ENCODE measurements at places on chromosomes 2 and 18. TPM values are rescaled to one million over a fixed set of nuclear protein-coding genes. Genes with fewer than 3 reads are reported as not detected.

TMEM17 gene
- 0.69 TPM for total RNA-seq

GRCh38 chr2:81747481-81748070, 1443.0 kb upstream of the LRRTM1 start:
- no peak for DNase-seq
- no peaks in the 10 kb centered on the region for H3K4me1 ChIP-seq
- no peaks in the 10 kb centered on the region for H3K27me3 ChIP-seq
- H3K36me3 ChIP-seq: no peaks in the 10 kb centered on the region

DNA sequence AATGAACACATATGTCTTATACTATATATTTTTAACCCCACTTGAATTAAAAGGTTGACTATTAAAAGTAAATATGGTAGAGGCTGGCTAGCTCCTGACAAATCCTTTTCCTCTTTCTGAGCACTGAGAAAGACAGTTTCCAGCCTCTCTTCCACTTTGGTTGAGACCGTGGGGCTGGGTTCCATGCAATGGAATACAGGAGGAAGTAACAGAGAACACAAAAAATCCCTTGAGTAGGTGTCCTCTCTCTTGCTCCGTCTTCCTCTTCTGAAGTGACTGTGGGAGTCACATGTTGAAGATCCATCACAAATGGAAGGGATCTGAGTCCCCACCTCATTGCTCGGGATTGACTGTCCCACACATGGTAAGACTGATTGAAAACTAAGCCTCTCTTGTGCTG, 36.6 kb upstream of the SIGLEC15 start:
- no peaks in the 10 kb centered on the region for H3K4me1 ChIP-seq
- no peaks in the 10 kb centered on the region for H3K27me3 ChIP-seq
- H3K4me3 ChIP-seq: no peak overlapping the region
- DNase-seq: no peak
- no peak overlapping the region for H3K27ac ChIP-seq

GRCh38 chr2:117085256-117085655, 729.2 kb upstream of the DDX18 start:
- H3K4me3 ChIP-seq: no peak overlapping the region
- H3K27ac ChIP-seq: no peak overlapping the region
- H3K4me1 ChIP-seq: peaks cover 8% of the 10 kb centered on the region

- no peaks in the 10 kb centered on the region for H3K27me3 ChIP-seq
- no peaks in the 10 kb centered on the region for H3K36me3 ChIP-seq
- DNase-seq: no peak
- H3K27ac ChIP-seq: no peak overlapping the region
- H3K4me1 ChIP-seq: no peaks in the 10 kb centered on the region
Observed at GRCh38 chr18:5977022-5977421, 81.7 kb upstream of the TMEM200C start.

Data from H1 (cell line).